Anterior cingulate cortex (tissue), 58 donors: ENCODE measurements at places on chromosomes 2 and 18.

DNA sequence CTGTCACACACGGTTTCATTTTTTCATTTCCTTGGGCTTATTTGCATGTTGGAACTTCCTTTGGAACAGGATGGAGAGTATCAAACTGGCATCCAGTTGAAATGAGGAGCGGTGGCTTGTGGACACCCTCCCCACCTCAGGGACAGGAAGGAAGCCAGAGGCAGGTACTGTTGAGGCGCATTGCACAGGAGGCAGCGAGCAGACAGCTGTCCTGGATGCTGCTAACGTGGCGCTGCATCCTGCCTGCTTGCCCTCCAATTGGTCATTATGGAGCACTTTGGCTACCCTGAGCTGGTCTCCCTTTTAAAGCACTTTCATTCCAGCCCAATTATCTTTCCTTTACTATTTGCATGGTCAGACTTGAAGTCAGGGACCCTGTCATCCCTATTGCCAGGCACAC is 80.7 kb upstream of the ITGA4 start:
- no peak for DNase-seq

- no peak for DNase-seq
Observed at GRCh38 chr2:8219631-8220355, 462.1 kb upstream of the ID2 start.

GRCh38 chr2:74238879-74239278 is 40.5 kb downstream of the MTHFD2 start:
- no peak for DNase-seq

DNA sequence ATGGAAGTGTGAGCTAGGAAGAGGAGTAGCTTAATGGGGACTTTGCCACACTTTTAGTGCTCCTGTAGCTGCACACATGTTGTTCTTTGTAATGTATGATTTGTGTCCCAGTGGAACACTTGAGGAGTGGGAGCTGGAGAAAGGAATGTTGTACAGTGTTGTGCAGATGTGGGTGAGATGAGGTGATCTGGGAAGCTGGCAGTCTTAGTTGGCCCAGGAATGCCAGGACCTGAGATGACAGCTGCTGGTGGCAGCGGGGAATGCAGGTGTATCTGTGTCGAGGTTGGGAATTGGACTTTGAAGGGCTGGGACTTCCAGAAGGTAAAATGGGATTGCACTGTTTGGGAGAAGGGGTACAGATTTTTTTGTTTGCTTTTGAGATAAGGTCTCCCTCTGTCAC is 23.6 kb downstream of the NEDD4L start:
- no peak for DNase-seq

- DNase-seq = no peak
Observed at GRCh38 chr18:9322744-9323143, 11.8 kb upstream of the TWSG1 start.

GRCh38 chr2:47488870-47489584 is 86.1 kb downstream of the MSH2 start:
- no peak for DNase-seq

DNA sequence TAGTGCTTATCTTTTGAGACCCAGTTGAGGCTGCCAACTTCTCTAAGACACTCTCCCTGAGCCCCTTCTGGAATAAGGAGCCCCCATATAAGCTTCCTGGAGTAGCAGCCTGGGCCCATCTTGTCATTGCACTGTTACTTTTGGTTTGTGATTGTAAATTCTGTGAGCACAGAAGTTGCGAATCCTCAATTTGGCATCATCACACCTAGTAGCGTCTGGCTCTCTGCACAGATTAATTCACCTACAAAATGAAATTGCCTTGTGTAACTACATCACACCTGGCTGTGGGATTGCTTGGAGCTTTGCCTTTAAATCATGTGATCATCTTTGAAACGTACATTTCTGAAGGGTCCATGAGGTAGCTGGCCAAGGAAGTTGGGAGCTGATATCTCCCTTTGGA is 193.2 kb upstream of the BCL2L11 start:
- DNase-seq = no peak

DNA sequence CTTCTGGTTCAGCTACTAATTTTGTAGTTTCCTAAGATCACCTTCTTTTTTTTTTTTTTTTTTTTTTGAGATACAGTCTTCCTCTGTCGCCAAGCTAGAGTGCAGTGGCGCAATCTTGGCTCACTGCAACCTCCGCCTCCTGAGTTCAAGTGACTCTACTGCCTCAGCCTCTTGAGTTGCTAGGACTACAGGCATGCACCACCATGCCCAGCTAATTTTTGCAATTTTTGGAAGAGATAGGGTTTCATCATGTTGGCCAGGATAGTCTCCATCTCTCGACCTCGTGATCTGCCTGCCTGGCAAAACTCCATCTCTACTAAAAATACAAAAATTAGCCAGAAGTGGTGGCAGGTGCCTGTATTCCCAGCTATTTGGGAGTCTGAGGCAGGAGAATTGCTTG is 301.5 kb upstream of the TFPI start:
- no peak for DNase-seq

- DNase-seq = no peak
Observed at GRCh38 chr2:181123798-181124231, 143.4 kb downstream of the UBE2E3 start.

DNA sequence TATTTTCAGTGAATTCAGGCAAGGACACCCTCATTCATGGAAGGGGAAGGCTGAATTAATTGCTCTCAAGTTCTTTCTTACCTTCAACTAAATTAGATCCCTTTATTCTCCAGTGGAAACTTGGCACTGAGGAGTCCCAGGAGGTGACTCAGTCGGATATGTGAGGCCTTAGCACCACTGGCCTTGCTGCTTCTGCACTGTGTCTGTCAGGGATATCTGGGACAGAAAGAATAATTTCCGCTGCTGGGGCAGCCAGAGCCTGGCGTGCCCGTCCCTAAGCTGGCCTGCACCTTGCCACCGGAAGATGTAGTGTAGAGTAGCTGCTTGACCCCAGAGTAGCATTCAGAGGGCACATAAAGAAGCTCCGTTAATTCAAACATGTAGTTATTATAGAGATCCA is 53.4 kb downstream of the LIMS1 start:
- DNase-seq = no peak

- DNase-seq = no peak
Observed at GRCh38 chr2:853203-853870, 97.3 kb upstream of the SNTG2 start.

GRCh38 chr2:5501807-5502206 is 190.4 kb upstream of the SOX11 start:
- no peak for DNase-seq

GRCh38 chr18:73752546-73752945 is 395.1 kb downstream of the FBXO15 start:
- no peak for DNase-seq

DNA sequence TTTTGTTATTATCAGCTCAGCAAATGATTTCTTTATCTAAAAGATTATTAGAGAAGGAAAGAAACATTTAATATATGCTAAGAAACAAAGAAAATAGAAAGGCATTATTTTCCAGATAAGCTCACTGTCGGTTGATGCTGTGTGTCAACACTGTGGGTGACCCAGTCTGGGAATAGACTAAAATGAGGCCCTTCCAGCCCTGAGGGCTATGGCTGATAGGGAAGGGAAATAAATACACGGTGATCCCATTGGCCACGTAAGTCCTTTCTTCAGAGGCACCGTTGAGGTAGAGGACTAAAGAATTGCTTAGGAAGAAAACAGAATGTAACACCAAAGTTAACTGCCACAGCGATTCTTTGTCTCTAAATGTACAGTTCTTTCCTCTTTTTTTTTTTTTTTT is 1.8 kb downstream of the ABCB11 start:
- no peak for DNase-seq

DNA sequence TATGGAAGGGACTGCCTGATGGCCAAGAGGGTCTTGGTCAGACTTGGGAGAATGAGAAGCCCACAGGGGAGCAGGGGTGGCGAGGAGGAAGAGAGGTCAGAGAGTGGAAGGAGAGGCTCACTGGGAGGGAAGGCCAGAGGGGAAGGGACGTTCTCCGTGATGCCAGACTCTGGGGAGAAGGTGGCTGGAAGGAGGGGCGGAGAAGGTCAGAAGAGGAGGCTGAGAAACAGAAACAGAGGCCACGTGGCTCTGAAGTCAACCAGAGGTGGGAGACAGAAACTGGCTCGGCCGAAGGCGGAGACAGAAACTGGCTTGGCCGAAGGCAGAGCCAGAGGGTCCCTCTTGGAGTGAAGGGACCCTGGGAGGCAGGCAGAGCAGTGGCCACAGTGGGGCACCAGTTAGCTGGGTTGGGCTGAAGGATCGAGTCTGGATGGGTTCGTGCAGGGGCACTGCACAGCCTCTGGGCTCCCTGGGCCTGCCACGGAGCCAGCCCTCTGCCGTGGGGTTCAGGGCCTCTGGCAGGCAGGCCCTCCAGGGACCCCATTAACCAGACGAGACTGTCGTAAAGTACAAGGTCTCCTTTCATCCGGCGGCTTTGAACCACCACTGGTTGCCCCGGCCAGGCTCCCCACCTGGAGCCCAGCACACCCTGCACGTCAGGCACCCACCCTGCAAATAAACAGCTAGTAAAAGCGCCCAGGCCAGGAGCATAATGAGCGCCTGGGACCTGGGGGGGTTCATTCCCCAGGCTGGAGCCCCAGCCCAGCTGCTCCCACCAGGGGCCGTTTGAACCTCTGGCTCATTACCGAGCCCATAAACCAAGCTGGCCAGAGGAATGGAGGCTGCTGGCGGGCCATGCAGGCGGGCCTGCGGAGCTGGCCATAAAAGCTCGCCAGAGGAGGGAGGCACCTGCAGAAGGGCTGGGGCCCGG is 218.8 kb downstream of the DYSF start:
- no peak for DNase-seq

DNA sequence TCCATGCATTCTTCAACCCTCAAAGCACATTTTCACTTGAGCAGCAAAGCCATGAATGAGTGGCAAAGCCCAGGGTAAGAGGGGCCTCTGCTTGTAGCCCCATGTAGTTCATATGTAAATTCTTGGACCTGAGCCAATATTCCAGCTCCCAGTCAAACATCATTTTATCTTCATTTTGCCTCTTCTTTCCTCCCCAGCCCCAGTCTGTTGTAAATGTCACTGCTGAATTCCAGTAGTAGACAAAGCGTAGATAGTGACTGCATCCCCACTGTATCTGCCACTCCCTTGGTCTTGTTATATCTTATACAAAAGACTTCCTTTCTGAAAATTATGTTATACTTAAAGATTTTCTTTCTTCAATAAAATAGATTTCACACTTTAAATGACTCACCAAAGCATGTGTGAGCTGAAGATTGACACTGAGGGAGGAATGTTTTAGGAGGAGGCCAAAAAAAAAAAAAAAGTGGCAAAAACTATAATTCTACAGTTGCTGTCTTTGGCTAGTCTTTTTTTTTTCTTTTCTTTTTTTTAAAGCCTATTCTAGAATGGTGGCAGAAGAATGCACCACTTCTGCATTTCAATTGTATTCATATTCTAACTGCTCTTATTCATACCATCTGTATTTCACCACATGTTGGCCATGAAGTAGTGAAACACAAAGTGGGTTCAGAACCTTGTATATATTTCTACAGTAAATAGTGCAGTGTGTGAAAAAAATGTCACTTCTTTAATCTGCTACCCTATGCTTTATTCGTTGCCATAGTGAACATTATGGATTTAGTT is 306.1 kb downstream of the CPS1 start:
- no peak for DNase-seq

- DNase-seq = no peak
Observed at GRCh38 chr2:200077210-200077650, 121.8 kb downstream of the MAIP1 start.

- DNase-seq = no peak
Observed at GRCh38 chr2:216578325-216578724, 54.9 kb upstream of the IGFBP2 start.

GRCh38 chr2:101596333-101596732 is 101.2 kb upstream of the MAP4K4 start:
- DNase-seq = no peak

DNA sequence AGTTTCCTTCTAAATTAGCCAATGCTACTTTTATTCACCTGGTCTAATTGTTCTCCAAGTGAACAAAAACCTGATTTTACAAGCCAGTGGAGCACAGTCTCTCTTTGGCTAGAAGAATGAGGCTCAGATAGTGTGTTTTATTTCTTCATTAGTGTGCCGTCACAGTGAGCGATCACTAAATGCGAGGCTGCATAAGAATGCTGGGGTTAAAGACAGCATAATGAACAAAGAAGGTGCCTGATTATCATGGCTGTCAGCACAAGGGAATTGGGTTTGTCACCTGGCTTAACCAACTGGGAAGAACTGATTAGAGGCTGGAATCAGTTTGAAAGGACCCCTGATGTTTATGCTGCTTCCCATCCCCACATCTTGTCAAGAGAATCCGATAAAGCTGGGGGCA is 76.4 kb downstream of the EPHA4 start:
- DNase-seq = no peak

GRCh38 chr18:9737006-9737405 is 28.9 kb downstream of the RAB31 start:
- DNase-seq = no peak

DNA sequence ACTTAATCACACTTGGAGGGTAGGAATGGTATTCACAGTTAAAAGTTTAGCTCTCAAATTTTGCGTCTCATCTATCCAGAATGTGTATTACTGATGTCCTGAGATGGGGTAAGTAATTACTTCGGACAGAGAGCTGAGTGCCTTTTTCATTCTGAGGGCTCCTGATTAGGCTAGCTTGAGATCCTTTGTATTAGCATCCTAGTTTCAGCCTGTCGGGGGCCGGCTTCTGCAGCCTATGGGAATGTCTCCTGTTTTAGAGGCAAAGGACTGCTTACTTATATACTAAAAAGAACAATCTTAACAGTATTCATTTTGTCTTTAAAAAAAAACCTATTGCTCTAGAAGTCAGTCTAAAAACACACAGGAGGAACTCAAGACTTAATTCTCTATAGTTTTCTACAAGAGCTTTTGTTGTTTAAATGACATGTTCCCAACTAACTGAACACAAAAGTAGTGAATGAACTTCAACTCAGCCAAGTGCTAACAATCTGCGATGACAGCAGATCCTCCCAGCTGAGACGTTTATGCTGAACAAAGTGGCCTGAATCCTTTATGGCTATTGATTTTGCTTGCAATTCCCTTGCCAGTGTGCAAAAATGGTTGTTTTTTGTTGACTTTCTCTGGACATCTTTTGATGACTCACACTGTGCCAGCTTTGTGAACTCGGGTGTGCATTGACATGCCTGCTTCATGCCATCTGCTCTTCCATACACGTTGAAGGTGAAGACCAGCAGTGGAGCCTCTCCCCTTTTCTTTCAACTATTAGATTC is 118.7 kb downstream of the LYPD6B start:
- no peak for DNase-seq

DNA sequence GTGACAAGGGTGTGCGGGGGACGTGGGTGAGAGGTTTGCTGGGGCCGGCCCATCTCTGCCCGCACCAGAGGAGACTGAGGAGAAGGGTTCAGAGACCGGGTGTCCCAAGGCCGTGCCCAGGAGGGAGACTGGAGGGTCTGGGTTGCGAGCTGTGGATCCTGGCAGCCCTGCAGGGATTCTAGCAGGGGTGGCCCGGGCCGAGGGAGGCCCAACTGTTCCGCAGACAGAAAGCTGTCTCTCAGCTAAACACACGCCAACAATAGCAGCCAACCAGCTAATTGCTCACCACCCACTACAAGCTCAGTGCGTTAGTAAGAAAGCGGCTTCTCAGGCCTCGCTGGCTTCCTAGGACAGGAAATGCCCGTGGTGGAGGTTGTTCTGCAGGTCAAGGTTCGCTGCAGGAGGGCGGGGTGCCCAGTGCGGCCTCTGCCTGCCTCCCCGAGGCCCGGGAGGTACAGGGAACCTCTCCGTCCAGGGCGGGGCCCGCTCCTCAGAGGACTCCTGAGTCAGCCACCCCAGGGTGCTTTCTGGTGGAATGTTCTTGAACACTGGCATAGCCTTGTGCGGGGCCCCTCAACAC is 282.0 kb upstream of the PXDN start:
- no peak for DNase-seq
